ENCODE measurements at places on chromosomes 2 and 18.

DNA sequence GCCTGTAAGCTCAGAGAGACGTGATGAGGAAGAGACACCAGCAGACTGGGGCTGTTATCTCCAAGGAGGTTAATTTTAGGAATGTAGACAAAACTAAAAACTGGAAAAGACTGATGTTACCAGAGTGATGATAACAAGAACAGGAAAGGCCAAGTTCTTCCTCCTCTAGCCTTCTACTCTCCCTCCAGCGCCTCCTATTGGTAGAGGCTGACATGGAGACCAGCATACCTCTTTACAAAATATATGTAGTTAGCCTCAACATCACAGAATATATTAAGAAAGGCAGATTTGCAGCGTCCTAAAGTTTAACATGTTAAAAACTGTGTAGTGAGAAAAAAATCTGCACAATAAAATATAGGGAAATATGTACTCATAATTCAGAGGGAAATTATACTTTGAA lies 66.0 kb downstream of the TCF4 start:
- DNase-seq, result no peak

DNA sequence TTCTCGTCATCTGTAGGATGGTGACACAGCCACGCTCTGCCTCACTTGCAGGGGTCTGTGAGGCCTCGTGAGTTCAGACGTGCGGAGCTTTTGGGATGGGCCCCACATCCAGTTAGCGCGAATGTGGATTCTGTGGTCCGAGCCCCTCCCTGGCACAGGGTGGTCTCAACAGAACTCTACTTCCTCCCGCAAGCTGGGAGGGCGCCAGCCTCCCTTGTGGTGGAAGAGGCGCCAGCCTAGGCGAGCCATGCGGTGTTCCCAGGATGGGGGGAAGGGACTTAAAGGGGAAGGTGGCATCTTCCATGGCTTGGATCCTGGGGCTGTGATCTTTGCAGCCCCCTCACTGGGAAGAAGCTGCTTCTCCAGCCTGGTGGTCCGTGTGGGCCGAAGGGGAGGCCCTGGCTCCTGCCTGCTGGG lies 1.4 kb downstream of the SNORC start:
- no peak for DNase-seq

DNA sequence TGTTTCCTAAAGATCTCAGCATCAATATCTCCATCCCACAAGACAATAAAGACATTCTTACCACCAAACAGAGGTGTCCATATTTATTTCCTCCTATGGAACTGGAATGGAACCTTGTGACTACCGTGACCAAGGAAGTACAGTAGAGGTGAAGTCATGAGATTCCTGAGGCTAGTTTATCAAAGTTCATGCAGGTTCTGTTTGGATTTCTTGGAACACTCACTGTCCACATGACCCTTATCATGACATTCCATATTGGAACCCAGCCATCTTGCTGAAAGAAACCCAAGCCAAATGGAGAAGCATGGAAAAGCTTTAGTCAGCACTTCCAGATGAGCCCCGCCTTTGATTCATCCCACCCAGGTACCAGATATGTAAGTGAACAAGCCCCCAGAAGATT lies 516.0 kb upstream of the POU3F3 start:
- no peak for DNase-seq

DNA sequence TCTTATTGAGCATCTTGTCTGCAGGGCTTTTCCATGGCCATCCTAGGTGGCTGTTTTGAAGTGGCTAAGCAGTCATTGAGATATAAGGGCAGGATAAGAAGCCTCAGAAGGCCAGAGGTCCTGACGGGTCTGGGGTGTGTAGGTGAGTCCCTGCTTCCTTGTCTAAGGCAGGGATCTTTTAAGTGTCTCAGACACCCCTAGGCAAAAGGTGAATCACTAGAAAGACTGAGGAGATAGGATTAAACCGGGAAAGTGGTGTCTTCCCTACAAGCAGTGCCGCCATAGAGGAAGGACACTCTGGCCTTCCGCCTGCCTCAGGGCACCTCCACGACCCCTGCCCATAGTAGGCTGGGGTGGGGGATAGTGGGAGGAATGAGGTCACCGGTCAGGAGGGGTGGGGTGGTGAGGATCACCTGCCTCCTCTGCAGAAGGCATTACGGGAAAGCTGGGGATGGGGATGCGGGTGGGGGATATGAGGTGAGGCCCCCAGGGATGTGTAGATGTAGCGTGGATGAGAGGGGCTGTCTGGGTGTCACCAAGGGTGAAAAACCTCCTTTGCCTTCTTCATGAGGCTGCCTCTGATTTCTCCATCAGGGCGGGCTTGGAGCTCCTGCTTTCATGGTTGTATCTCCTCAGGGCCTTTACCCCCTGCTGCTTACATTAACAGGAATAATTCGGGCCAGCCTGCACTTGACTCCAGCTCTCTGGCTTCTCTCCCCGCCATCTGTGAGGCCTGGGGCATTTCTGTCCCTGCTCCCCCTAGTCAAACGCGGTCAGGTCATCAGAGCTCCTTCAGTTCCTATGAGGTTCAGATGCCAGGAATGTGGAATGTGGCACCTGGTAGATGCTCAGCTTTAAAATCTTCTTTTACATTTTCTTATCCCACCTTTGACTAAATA lies 244.0 kb downstream of the DYSF start:
- DNase-seq, result no peak

DNA sequence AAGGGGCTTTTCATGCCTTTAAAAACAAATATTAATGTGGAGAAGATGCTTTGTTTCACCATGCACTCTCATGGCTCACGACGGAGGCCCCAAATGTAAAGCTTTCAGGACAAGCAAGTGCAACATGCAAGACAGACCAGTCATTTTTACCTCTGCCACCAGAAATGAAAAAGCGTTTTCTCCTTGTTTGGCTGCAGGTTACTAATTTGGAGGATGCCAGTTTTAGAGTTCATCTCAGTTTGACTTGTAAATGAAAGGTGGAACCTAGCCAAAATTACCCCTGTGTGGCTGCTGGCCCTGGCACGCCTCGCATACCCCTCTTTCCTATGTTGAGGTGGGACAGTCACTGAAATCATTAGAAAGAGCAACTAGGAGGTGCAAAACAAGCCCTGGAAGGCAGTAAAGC lies 138.6 kb downstream of the BCL2 start:
- no peak for DNase-seq
